ENCODE measurements at places on chromosomes 7 and 10. TPM values are rescaled to one million over a fixed set of nuclear protein-coding genes. Genes with fewer than 3 reads are reported as not detected.

Gene SEPHS1
- 17.7 TPM for total RNA-seq

Gene NEUROD6
- not detected for total RNA-seq

Gene SPOCK2
- 0.05 TPM for total RNA-seq

DNA sequence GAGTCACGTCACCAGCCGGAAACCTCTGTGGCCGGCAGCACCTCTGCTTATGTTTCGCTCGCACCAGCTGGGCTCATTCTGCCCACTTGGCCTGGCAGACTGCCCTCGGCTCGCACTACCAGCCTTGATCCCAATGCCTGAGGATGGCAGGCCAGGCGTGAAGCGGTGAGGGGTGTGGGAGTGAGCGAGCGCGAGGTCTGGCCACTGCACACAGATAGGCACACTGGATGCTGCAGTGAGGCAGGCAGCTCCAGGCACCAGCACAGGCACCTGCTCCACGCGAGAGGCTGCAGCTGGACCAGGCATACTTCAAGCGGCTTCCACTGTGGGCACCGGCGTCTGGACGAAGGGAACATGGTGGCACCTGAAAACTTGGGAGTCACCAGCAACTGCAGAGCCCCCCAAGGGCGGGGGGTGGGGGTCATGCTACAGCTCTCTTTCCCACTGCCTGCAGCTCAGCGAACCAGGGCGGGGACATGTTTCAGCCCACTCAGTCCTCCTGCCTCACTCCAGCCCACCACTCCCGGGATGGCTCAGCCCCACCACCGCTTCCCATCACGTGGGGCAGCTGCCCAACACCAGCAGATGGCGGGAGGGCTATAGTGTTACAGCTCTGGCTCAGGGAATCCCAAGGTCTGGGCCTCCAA, 5.4 kb upstream of the DMTF1 start:
- peak; percentile 10 for DNase-seq

GRCh38 chr10:33623669-33624068, 289.2 kb upstream of the NRP1 start:
- no peak for DNase-seq

GRCh38 chr7:101952355-101953247, 135.2 kb downstream of the CUX1 start:
- peak; percentile 69 for DNase-seq

DNA sequence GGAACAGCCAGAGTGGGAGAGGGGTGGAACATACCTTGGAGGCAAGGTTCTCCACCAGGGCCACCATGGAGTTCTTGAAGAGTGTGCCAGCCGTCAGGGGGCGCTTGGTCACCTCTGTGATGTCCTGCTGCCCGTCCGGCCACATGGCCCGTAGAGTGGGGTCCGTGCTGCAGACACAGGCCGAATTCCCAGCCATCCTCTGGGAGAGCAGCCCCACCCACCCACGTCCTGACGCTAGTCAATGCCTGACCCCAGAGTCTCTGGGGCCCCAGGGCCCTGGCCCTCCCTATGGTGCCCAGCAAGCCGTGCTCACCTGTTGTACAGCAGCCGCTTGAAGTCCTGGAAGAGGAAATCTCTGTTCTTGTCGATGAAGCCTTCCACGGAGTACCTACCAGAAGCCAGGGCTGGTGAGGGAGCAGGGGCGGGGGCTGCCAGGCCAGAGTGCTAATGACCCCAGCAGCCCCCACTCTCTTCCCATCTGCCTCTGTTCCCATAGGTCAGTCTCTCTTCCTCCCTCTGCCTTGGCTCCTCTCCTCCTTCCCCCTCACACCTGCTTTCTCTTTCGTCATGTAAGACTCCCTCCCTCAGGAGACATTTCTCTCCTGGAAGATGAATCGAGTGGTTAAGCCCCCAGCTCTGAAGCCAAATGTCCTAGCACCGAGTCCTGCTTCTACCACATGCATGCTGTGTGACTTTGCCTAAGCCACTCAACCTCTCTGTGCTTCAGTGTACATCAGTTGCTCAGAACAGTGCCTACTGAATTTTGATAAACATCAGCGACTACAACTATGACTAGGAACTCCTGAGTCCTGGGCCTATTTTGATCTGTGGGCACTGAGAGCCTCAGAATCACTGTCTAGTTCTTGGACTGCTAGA, 11.0 kb downstream of the MYO1G start:
- DNase-seq, result peak; percentile 44

Gene RADIL
- total RNA-seq, result not detected

DNA sequence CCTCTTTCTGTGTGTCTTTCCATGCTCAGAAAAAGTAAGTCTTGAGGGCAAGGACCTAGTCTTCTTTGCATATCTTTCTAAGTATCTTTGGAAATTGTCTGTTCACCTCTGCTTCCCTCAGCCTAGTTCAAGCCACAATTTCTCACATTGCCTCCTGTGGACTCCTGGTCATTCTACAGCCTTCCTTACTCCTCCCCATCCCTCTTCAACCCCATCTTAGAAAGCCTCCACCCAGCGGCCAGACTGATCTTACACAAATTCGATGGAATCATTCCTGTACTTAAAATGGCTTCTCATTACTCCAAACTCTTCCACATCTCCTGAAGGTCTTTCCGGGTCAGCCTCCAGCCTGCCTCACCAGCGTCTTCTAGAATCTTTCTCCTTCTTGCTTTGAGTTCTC, 24.1 kb upstream of the AGK start:
- no peak for DNase-seq

Gene CNPY1
- total RNA-seq, result not detected

DNA sequence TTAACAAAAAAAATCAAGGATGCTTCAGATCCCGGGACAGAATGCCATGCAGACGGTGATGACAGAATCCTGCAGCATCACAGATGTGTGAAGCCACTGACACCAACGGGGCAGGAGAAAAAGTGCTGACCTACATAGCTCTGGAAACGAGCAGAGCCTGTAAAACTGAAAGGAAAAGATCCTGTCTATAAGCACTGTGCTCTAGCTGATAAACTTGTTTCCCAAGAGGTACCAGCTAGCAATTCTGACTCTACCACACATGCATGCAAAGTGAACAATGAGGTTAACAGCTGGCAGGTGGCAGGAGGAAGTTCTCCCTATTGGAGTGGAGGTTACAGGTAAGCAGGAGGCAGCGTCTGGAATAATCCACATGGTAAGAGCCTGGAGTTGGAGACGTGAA, 75.6 kb downstream of the PTPRN2 start:
- no peak for DNase-seq

GRCh38 chr7:133703547-133703946, 423.6 kb upstream of the LRGUK start:
- peak; percentile 67 for DNase-seq

- peak; percentile 43 for DNase-seq
Observed at GRCh38 chr7:159197066-159197975, 52.7 kb upstream of the VIPR2 start.

DNA sequence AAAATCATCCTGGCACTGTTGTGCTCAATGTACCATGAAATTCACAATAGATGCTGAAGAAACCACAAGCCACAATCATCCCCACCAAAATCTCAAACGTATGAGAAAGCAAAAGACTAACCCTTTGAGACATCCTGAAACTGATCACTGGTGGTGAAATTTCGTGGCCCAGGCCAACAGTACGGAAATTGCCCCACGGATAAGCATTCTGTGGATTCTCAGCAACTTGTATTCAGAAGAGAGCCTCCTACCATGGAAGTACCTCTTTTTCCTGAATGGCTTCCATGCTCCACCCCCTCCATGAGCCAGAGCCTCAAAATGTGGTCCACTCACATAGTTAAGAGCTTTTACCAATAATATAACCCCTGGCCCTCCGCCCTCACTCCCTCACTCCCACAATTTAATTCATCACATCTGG, 163.9 kb upstream of the AUTS2 start:
- peak; percentile 90 for DNase-seq

- DNase-seq, result peak; percentile 80
Observed at GRCh38 chr10:87541114-87541513, 36.4 kb downstream of the MINPP1 start.

DNA sequence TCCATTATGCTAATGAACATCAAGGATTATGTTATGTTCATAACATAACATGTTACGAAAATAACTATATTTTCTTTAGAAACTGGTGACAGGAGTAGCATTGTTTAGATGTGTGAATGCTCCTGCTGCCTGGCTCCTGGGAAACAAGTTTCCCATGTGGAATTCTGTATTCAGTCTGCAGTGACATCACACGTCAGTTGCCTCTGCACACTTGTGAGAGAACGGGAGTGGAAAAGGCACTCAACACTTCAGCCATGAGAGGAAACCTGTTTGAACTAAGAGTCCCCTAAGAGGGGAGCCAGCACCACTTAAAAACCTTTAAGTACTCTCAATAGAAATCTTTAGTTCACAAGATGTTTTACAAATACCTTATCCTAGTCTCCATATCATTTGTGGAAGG, 140.3 kb upstream of the FAM20C start:
- DNase-seq, result no peak

DNA sequence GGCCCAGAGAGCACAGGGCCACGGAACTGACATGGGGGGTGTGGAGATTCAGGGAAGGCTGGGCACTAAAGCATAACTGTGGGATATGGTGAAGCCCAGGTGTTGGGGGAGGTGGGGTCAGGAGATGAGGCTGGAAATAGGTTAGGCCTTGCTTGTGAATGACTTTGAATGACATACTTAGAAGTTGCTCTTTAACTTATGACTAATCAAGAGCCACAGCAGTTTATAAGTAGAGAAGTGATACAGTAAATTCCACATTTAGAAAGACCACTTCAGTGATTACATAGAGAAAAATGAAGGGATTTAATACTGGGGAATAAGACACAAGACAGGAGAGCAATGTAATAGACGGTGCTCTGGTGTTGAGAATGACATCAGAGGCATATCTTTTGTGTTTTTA, 120.8 kb upstream of the SEC61G start:
- DNase-seq, result no peak

- no peak for DNase-seq
Observed at GRCh38 chr7:67653856-67654454, 657.3 kb downstream of the TYW1 start.

DNA sequence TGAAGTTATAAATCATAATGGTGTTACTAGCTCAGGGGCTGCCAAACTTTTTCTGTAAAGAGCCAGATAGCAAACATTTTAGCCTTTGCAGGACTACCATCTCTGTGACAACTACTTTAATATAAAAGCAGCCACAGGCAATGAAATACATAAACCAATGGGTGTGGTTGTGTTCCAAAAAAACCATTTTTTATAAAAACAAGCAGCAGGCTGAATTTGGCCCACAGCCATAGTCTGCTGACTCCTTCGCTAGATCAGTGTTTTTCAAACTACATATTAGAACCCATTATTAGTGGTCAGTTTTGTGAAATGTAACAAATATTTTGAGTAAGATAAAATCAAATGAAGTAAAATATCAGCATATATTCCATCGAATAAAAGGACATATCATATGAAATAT, 13.6 kb downstream of the GNG11 start:
- no peak for DNase-seq

DNA sequence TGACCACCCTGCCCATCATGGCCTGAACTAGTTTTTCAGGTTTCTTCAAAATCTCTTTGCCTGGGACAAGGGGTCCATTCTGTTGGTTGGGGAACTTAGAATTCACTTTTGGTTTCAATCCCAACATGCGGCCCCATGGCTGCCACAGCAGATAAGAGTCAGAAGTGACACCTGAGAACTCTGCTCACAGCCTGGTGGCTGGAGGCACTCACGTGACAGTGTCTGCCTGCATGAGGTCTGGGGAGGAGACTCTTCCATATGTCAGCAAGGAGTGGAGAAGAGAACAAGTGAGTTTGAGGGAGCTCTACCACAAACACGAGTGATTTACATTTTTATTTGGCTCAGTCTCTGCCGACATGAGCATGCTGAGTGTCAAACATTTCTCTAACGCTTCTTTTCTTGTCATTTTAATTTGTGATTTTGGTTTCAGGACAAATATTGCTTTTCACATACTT, 370.4 kb downstream of the TNS3 start:
- no peak for DNase-seq

- no peak for DNase-seq
Observed at GRCh38 chr10:6182454-6183098, 20.2 kb upstream of the PFKFB3 start.
